ENCODE measurements at places on chromosomes 2 and 18.

DNA sequence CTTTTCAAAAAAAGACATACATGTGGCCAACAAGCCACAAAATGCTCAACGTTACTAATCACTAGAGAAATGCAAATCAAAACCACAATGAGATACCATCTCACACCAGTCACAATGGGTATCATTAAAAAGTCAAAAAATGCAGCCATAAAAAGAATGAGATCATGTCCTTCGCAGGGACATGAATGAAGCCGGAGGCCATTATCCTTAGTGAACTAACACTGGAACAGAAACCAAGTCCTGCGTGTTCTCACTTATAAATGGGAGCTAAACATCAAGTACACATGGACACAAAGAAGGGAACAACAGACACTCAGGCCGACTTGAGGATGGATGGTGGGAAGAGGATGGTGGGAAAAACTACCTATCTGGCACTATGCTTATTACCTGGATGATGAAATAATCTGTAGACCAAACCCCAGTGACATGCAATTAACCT is 17.8 kb upstream of the ATL2 start:
- DNase-seq = no peak

GRCh38 chr18:51012441-51012840 is 17.6 kb upstream of the SMAD4 start:
- DNase-seq = no peak

- no peak for DNase-seq
Observed at GRCh38 chr2:138421971-138422335, 79.6 kb upstream of the SPOPL start.

GRCh38 chr2:180325416-180326120 is 318.5 kb upstream of the CWC22 start:
- DNase-seq = no peak

DNA sequence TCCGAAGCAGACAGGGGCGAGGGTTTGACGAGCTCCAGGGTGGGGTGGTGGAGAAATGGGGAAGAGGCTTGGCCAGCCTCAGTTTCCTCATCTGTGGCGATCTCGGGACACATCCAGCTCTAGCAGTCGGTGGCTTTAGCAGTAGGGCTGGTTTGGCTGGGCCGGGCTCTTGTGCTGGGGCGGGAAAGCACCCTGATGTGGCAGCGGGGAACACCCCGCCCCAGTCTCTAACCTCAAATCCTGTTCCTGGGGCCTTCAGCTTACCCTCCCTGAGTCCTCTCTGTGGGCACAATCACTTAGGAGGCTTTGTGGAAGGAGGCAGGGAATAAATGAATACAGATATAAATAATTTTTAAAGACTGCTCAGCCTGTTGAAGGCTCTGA is 26.5 kb upstream of the MCFD2 start:
- peak; percentile 68 for DNase-seq

GRCh38 chr2:16774091-16774490 is 108.5 kb upstream of the CYRIA start:
- no peak for DNase-seq

GRCh38 chr2:100948942-100949811 is 52.9 kb upstream of the RPL31 start:
- DNase-seq = no peak

- DNase-seq = no peak
Observed at GRCh38 chr2:8469709-8470493, 212.0 kb upstream of the ID2 start.

DNA sequence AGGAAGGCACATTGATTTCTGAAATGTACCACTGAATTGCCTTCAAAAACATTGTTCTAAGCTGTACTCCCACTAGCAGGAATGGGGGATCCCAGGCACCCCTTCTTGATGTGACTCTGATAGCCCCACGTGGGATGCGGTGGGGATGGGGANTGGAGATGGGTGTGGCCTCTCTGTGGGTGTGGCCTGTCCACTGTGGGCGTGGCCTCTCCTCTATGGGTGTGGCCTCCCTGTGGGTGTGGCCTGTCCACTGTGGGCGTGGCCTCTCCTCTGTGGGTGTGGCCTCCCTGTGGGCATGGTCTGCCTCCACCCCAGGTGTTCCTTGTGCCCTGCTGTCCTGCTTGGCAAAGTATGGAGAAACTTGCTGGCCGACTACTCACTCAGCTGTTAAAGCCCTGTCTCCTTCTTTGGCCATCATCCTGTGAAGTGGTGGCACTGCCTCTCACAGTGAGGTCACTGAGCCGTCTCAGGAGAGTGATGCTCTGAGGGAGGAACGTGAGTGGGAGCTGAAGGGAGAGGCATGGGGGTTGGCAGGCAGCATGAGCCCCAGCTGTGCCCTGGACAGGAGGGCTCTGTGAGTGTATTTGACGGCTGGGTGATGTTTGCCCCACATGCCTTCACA is 6.7 kb upstream of the PARD6G start:
- no peak for DNase-seq

- no peak for DNase-seq
Observed at GRCh38 chr2:215884451-215885087, 128.8 kb downstream of the MREG start.

DNA sequence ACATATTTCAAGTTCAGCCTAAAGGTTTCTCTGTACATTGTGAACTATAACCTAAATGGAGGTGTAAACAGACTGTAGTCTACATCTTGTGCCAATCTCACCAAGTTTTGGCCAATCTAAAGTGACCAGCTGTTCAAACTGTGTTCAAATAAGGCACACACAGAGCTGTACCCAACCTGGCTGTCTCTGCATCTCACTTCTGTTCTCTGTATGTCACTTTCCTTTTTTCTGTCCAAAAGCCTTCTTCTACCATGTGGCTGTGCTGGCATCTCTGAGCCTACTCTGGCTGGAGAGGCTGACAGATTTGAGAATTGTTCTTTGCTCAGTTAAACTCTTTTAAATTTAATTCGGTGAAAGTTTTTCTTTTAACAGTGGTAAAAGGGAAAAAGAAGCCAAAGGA is 817.9 kb downstream of the SOCS6 start:
- no peak for DNase-seq

GRCh38 chr2:237631801-237632585 is 4.6 kb downstream of the LRRFIP1 start:
- DNase-seq = no peak

DNA sequence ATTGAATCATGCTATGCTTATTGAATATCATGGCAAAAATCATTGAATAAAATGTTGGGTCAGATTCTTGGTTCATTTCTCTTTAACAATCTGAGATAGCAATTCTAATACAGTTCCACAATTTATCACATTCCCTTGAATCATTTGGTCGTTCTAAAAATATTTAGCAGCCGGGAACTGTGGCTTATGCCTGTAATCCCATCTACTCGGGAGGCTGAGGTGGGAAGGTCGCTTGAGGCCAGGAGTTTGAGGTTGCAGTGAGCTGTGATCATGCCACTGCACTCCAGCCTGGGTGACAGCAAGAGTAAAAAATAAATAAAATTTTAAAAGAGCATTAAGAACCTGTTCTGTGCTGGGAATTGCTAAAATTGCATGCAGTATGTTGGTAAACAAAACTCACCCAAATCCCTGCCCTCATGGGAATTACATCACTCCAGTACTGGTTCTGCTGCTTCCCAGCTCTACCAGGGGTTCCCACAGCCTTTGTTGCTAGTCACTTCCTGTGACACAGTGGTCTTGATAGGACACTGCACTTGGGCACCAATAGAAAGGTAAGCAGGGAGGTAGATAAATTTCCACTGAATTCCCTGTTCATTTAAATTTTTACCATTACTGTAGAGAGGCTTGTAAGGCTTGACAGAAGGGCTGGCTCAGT is 200.4 kb downstream of the CTNNA2 start:
- DNase-seq = no peak

- DNase-seq = no peak
Observed at GRCh38 chr18:79632765-79633164, 46.8 kb upstream of the CTDP1 start.

DNA sequence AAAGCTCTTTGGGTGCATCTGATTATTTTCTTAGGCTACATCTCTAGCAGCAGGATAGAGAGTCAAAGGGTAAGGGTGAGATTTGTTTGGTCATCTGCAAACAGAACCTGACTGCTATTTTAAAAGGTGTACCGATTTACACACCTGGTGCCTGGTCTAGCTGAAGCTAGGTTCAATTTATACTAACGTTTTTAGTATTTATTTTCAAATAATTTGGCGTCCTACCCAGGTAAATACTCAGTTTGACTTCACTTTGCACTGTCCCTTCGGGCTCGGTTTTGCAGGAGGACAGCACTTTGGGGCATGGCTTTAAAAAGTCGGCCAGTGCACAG is 683 bp downstream of the PTRHD1 start:
- DNase-seq = no peak

DNA sequence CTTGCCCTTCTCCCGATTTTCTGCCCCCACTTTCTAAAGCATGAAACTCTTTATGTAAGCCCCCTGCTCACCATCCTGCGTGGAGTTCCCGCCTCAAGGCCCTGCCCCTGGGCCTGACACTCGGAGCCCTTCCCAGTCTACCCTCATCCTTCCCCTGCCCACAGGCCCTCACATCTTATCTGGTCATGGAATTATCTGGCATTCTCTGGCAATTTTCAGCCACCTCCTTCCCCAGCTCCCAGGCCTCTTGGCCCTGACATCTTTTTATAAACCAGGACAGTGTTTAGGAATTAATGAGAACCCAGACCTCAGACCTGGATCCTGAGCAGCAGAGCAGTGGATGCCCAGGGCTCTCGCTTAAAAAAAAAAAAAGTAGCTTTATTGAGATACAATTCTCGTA is 61.7 kb downstream of the BOLA3 start:
- no peak for DNase-seq

DNA sequence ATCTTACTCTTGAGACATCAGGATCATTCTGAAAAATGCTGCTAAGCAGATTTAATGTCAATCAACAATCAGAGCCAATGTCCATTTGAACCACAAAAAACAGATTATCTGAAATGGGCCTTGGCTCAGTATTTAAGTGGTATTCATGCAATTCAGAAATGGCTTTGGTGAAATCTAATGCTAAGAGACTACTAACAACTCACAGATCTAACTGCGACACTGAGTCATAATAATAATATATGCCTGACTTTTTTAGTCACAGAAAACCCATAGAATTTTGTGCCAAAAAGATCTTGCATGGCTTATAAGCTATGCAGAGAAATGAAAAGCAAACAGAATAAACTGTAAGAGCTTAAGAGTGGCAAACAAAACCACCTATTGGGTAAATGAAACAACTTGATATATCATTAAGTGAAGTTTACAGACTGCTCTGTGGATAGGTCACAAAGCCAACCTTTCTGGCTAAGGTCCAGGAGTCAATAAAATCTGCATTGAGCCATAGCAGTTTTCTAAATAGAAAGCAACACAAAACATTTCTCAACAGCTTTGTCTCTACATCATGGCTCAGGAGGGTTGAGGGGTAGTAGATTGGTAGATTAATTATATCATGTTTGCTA is 234.3 kb downstream of the LRATD1 start:
- DNase-seq = no peak

DNA sequence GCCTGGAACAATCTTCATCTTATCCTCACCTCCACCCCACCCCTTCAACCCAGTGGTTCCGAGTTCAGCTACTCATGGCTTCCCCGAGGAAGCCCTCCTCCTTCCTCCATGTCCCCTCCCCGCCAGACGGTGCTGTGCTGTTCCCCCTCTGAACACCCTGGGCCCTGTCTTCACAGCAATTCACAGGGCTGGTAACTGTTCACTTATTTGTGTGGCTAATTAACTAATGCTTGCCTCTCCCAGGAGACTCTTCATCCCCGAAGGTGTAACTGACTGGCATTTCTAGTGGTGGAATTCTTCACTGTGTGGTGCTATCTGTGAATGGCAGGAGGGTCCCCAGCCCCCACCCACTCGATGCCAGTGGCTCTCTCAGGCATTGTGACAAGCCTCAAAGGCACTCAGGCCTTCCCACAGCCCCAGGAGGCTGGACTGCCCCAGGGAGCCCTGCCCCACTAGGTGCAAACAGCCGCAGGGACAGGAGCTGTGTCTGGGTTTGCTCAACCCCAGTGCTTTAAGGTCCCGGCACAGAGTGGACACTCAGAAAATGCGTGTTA is 133.7 kb upstream of the ID2 start:
- no peak for DNase-seq

Data from T follicular helper cell (primary cell).